ENCODE measurements at places on chromosomes 12 and 14.

DNA sequence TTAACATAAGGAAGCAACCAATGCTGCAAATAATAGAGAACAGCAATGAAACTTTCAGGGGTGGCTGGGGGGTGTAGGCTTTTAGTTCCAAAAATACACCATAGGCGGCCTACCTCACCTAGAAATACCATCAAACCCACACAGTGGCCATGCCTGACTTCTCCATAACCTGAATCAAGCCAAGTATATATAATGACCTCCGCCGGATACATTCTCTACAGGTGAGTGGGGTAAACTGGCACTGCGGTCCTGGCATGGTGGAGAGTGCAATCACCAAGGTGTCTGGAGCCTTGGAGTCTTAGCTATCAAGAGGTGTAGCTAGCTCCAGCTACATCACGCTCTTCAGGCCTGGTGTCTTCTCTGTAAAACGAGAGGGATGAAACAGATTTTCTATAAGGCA, 1.2 kb downstream of the ZBTB25 start:
- no peak for DNase-seq

GRCh38 chr12:83389237-83389996, 702.7 kb downstream of the TMTC2 start:
- DNase-seq, result no peak

- no peak for DNase-seq
Measured at GRCh38 chr12:2495417-2496112, 299.2 kb upstream of the FKBP4 start.

DNA sequence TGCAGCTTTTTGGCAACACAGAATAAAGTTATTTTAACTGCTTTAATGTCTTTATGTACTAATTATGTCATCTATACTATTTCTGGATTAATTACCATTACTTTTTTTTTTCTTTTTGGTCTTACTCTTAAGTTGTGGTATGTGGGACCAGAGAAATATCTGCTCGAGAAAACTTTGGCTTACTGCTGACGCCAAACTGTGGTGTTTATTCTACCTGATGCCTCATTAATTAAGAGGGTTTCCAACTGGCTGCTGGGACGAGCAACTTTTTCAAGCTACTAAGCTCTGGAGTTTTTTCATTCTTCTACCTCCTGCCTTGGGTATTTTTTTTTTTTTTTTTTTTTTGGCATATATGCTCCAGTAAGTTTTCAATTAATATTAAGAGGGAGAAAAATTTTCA, 1257.5 kb downstream of the FSCB start:
- DNase-seq, result no peak

DNA sequence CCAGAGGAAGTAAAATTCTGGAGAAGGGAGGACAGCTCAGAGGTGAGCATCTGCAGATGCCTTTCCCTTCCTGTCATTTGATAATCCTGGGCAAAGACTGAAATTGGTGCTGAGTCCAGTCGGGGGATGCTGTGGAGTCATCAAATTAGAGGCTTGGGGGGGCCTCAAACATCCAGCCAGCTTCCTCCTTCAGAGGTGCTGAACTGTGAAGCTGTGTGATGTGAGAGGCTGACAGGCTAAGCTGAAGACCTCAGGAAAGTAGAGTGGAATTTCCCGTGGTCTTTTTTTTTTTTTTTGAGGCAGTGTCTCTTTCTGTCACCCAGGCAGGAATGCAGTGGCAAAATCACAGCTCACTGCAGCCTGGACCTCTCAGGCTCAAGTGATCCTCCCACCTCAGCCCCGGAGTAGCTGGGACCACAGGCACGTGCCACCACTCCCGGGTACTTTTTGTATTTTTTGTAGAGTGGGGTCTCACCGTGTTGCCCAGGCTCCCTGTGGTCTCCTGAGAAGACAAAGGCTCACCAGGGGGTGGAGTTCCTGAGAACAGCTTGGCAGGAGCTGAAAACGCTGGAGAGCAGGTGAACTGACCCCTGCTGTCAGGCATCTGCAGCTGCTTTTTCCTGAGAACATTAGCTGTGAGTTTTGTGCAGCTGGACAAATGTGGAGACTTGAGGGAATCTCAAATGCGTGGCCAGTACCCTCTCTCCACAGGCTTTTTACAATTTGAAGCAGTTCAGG, 6.1 kb upstream of the TCL1B start:
- no peak for DNase-seq

GRCh38 chr12:87280356-87280755, 748.8 kb downstream of the C12orf50 start:
- no peak for DNase-seq

DNA sequence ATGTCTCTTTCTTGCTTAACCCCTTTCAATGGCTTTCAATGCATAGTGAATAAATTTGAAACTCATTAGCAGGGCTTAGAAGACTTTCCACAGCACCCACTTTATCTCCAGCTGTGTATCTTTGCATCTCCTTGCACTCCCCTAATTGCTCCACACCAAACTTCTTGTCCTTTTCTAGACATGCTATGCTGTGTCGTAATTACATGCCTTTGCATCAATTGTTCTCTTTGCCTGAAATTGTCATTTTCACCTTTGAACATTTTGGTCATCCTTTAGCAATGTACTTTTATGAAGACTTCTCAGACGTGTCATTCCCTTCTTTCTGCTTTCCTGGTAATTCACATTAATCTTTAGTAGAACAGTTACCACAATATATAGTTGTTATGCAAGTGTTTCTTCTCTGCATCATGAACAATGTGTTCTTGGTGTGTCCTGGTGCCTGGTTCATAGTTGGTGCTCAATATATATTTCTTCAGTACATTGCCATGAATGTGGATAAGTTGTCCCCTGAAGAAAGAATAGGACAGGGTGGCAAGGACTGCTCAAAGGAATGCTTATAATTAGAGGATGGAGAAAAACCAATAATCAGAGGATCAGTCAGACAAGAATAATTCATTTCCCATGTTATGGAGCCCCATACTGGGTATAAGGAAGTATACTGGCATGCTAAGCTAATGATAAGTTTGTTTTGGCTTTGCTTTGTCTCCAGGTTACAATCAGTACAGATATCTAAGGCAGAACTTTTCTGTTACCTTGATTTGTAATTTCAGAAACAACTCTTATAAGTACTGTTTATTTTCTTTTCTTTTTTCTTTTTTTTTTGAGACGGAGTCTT, 27.2 kb downstream of the ARF6 start:
- no peak for DNase-seq

- DNase-seq, result no peak
Measured at GRCh38 chr14:91252871-91253794, 8.6 kb upstream of the GPR68 start.

DNA sequence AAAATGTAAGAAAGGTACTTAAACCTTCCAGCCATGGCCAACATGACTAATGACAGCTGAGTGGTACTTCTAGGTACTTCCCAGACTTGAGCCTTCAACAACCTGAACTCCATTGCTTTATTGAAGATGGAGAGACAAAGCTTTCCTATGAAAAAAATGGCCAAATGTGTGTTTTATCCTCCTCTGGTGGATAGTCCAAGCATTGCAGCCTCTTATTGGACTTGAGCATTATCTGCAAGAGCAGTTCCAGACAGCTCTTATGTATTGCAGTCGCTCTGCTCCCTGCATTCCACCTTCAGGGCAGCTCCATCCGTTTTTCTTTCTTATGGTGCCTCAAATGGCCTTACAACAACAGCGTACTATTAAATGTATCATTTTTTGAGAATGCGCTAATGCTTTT, 588.2 kb downstream of the NRXN3 start:
- no peak for DNase-seq

DNA sequence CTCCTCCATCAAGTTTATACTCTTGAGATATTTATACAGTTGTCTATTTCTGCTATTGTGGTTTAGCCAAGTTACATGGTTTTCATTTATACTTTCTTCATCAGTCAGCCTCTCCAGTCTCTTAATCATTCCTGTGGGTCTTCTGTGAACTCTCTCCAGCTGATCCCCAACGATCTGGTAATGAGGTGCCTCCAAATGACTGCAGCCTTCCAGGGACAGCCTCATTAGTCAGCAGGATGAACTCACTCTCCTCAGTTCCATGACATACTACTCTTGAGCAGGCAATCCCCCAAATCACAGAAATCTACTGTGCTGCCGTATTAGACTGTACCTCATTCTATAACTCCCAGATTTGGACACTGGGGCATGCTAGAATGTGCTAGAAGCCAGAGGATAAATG, 15.3 kb downstream of the AREL1 start:
- DNase-seq, result no peak

GRCh38 chr14:90536511-90537191, 139.8 kb downstream of the CALM1 start:
- DNase-seq, result no peak

DNA sequence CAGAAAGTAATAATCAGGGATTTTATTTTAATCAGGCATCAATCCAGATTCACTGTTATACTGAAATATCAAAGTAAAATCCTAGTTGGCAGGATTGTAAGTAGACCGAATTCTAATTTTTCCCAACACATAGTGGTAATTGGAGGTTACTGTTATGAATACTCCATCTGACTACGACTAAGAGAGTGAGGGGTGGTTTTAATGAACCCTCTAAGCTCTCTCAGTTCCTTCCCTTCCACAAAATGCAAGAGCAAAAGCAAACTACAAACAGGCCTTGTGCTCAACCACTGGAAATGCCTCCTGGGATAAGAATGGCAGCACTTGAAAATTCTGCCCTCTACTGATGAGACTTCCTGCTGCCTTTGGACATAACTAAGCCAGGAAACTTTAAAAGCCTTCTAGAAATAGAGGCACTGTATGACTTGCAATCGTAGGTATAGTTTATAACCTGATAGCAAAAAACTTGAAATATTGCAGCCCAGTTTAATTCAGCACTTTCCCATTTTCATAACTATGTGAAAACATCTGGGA, 184.8 kb downstream of the SLC16A7 start:
- peak; percentile 12 for DNase-seq

DNA sequence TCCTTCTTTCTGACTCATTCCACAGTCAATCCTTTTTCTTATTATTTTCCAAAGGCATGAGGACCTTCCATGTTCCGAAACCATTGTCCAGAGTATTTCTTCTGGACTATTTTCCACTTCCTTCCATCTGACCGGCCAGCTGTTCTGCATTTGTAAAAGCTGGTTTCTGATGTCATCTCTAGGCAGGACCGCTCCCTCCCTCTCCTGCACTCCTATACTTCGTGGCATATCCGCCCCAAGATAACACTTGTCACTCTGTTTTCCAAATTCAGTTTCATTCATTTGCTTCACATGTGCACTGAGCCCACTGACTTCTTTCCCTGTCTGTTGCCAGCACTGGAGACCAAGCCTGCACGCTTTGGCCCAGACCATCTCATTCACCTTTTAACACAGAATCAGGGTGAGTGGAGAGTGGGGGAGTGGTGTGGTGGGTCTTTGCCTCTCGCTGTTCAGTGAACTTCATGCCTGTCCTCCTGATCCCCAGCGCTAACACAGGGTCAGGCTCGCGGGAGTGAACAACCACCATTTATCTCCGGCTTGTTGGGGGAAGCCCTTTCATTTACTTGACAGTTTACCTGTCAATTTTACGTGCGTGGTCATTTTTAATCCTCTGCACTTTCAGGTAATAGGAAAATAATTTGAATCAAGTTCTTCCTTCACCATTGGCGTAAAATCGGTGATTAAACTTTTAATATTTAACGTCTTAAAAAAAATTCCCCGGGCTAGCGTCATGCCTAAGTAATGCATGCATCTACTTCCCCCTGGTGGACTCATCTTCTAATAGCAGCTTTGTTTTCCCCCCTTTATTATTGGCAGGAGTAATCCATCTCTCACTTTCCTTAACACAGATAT, 52.5 kb downstream of the C12orf75 start:
- DNase-seq, result peak; percentile 56

GRCh38 chr14:53509276-53510244, 356.4 kb upstream of the DDHD1 start:
- no peak for DNase-seq

DNA sequence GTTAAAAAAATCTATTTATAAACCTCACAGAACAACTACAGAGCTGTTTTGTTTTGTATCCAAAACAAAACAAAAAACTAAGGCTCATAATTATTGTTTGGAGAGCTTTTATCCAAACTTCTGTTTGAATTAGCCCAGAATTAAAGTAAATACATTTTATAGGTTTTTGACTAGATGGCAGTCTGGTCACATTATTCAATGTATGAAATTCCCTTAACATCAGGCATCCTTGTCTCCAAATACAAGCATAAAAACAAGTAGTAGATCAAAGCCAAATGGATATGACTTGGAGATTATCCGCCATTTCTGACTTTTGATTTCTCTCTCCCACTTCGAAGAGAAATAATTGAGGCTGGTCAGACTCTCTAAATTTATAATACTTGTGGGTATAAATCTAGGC, 63.5 kb downstream of the SLC38A1 start:
- DNase-seq, result no peak

GRCh38 chr14:95758331-95758730, 44.4 kb upstream of the TCL1A start:
- no peak for DNase-seq

- DNase-seq, result peak; percentile 84
Measured at GRCh38 chr12:108689314-108690190, 41.8 kb downstream of the CORO1C start.

- no peak for DNase-seq
Measured at GRCh38 chr14:70087380-70087697, 101.4 kb downstream of the SLC8A3 start.

DNA sequence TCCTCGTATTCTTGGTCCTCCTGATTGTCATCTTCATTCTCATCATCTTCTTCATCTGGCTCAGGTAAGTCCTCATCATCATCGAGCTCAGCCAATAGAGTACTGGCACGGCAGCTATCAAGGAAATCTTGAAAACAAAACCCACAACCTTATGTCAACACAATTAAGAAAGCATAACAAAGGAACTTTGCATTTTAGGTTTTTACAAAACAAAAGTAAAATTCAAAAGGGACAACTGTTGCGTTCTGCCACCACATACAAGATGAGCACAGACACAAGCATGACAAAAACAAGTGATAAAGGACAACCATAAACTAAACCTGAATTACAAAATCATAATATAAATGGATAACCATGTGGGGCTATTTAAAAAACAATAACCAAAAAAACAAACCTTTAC, 84.7 kb downstream of the HECTD1 start:
- no peak for DNase-seq

GRCh38 chr12:115320451-115320850, 636.5 kb upstream of the TBX3 start:
- no peak for DNase-seq

DNA sequence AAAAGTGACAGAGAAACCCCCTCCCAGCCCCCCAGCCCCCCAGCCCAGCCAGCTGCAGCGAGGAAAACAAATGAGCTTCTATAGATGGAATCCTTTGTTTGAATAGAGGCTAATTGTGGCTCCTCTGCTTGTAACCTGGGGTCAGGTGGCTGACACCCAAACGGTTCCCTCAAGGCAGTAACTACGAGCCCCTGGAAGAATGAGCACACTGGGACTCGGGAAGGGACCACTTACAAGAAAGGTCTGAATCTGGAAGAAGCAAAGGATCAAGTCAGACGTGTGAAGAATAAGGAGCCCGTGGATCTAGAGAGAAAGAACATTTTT, 108.7 kb upstream of the FUT8 start:
- no peak for DNase-seq

All from inflammatory macrophage (primary cell).